ENCODE measurements at places on chromosomes 4 and X. TPM values are rescaled to one million over a fixed set of nuclear protein-coding genes. Genes with fewer than 3 reads are reported as not detected.

- H3K36me3 ChIP-seq = no peaks in the 10 kb centered on the region
- H3K4me3 ChIP-seq = no peak overlapping the region
- DNase-seq = no peak
- H3K27me3 ChIP-seq = no peaks in the 10 kb centered on the region
- no peak overlapping the region for H3K27ac ChIP-seq
- no peaks in the 10 kb centered on the region for H3K4me1 ChIP-seq
Measured at GRCh38 chr4:102196221-102196620, 149.1 kb downstream of the SLC39A8 start.

The IRS4 gene
- total RNA-seq = 12.8 TPM

DNA sequence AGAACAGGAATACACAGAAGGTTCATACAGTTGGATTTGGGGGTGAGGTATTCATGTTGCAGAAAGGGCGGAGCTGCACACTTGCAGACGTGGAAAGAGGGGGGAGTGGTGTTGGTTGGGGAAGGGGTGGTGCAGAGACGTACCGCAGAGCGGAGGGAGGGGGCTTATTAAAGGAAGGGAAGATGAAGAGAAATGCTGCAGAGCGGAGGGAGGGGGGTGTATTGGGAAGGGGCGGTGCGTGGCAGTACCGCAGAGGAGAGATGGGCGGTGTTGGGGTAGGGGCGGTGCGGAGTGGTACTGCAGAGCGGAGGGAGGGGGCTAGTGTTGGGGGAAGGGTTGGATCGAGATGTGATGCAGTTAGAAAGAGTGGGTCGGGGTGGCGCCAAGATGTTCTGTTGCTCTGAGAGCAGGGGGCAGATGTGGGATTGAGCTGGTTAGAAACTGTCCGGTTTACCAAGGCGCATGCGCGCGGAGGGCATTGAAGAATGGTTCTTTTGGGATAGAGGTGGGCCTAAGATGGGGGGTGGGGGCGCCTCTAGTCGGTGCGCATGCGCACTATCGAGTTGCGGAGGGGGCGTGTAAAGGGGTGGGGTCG is 900 bp downstream of the TRO start:
- DNase-seq = peak; percentile 73
- no peaks in the 10 kb centered on the region for H3K4me1 ChIP-seq
- H3K27me3 ChIP-seq = no peaks in the 10 kb centered on the region
- no peaks in the 10 kb centered on the region for H3K36me3 ChIP-seq

DNA sequence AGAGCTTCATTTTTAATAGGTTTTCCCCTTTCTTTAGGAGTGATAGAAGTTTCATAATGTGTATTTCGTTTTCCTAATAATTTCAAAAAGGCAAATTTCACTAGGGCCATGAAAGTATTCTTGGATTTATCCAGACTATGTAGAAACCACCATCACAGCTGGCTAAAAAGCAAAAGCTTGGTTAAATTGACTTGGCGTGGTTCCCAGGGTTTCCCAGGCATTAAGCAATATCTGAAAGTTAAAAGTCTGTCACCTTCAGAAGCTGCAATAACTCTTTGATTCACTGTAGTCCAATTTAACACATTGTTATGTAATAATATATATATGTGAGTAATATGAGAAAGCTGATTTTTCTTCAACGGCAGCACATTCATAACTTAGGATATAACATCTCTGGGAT is 38.3 kb downstream of the NDNF start:
- no peak overlapping the region for H3K27ac ChIP-seq
- no peak overlapping the region for H3K4me3 ChIP-seq
- peaks cover 2% of the 10 kb centered on the region for H3K4me1 ChIP-seq
- peak; percentile 59 for DNase-seq
- no peaks in the 10 kb centered on the region for H3K27me3 ChIP-seq
- H3K36me3 ChIP-seq = no peaks in the 10 kb centered on the region

DNA sequence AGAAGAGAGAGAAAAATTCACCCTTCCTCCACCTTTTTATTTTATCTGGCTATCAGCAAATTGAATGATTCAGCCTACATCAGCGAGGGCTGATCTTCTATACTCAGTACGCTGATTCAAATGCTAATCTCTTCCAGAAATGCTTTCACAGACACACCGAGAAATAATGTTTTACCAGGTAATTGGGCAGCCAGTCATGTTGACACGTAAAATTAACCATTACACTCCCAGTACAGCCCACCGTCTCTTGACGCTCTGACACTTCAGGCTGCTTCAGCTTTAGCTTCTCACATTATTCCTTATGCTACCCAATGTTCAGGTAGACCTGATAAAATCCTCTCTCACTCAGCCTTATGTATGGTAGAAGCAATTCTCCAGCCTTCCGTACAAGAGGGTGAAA is 835.2 kb upstream of the PCDH10 start:
- no peak overlapping the region for H3K27ac ChIP-seq
- no peaks in the 10 kb centered on the region for H3K36me3 ChIP-seq

The CTAG1A gene
- 0.35 TPM for total RNA-seq

The MSANTD1 gene
- total RNA-seq = 1.0 TPM

Data from ovary (tissue), 10 donors.